Fibroblast of skin of abdomen (primary cell): ENCODE measurements at places on chromosomes 6 and 20.

- no peak for DNase-seq
Measured at GRCh38 chr6:167270499-167271311, 20.4 kb upstream of the UNC93A start.

DNA sequence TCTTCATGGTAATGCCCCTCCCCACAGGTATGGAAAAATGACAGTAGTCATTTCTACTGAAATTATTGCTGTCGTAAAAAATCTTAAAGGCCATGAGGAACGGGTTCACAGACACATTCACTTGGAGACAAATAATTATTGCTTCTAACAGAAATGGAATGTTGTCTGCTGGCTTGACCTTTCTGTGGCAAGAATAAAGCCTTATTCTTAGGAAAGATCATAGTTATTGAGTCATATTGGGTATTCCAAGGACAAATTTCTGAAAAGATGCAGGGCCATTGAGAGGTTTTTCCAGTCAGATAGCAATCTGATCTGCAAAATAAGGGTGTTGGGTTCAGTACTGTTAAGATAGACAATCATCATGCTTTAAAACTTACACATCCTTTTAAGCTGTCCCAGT lies 29.2 kb downstream of the AKAP7 start:
- DNase-seq, result no peak

GRCh38 chr20:37533154-37533715 lies 5.6 kb upstream of the BLCAP start:
- DNase-seq, result no peak

GRCh38 chr6:105619971-105620741 lies 217.3 kb upstream of the PREP start:
- DNase-seq, result no peak
